ENCODE measurements at places on chromosomes 1 and 21. TPM values are rescaled to one million over a fixed set of nuclear protein-coding genes. Genes with fewer than 3 reads are reported as not detected.

- ATAC-seq: peak; percentile 84
These were observed 52.2 kb downstream of the PUM1 start for GRCh38 chr1:31013187-31013864.

DNA sequence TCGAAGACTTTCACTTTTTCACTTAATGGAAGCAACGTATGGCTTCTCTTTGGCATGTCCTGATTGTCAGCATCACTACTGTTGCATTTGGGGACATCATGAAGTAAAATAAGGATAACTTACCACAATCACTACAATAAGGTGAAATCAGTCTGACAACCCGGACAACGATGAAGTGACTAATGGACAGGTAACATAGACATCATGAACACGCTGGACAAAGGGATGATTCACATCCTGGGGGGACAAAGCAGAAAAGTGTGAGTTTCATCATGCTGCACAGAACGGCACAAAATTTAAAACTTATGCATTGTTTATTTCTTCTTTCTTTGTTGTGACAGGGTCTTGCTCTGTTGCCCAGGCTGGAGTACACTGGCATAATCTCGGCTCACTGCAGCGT lies 53.9 kb downstream of the FH start:
- no peak for ATAC-seq

GRCh38 chr1:1703796-1704195 lies 11.2 kb upstream of the SLC35E2B start:
- ATAC-seq: no peak

ADAMTS1 gene
- 13.5 TPM for total RNA-seq

DNA sequence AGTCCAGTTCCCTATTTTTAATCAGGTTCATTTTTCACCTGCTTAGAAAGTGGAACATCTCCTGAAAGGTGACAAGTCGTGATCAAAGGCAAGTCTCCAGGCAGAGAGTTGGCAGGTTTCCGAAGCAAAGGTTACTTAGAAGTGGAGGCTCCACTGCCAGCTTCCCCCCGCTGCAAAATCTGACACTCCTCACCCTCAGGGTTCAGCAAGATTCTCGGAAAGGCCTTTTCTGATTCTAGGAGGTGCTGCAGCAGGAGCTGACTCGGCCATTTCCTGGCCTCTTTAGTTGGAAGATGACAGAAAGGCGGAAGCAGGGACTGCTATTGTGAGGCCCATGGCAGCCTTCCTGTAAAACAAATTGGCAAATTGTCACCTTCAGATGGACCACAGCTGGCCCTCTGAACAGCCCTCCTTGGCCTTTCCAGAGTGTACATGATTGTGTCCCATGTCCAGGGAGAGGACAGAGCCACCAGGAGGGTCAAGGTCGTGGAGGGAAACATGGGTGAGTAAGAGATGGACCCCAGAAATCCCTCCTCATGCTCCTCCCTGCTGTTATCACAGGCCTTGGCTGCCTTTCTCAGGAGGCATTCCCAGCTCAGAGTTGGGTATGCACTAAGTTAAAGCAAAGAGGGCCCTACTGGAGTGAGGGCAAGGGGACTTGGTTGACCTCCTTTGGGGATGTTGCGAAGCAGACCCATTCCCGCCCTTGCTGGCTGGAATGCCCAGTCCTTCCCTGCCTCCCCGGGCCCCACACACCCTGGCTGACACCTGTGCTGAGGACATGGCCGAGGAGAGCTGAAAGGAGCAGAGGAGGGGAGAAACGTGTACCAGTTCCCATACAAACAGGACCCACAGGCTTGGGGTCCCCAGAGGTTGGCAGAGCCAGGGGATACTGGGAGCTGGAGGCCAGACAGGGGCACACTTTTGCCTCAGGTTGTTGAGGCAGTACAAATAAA lies 115.5 kb upstream of the IRF2BP2 start:
- ATAC-seq: no peak

UTS2 gene
- total RNA-seq: not detected

G0S2 gene
- total RNA-seq: 10.0 TPM

DNA sequence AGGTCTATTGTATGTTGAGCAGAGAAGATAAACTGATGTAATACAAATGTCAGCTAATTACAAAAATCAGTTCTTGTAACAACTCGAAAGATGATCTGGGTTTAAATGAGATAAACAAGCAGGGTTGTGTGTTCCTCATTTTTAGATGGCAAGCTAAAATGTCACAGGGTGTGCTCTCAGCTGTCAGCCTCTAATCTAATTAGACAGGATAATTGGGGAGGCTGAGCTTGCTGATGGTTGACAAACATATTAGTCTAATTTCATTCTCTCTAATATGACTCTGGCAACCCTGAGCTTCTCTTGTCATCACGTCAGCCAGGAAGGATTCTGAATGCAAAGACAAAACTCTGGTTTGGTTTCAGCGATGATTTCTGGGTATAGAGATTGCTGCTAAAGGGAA lies 335.3 kb upstream of the KAZN start:
- ATAC-seq: no peak

DNA sequence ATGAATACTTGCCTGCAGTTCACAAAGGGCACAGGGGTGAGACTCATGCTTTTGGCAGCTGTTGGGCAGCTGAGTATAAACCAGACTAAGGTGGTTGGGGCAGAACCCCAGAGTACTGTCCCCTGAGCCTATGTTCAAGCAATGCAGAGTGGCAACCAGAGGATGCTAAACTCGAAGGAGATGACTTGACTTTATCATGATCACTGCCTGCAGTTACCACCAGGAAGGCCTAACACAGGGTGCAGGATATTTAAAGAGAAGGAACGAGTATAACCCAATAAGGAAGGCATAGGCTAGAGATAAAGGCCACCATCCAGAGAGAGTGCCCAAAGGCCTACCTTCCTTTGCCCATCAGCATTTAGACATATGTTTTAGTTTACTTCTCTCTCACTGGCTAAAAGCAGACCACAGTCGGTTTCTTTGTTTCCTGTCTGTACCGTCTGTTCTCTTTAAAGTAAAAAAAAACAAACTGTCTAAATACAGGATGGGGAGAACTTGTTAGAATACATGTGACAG lies 83.3 kb downstream of the MPZL1 start:
- no peak for ATAC-seq

GRCh38 chr1:25834894-25835293 lies 15.1 kb downstream of the MTFR1L start:
- ATAC-seq: no peak

GRCh38 chr1:161740921-161741320 lies 8.7 kb upstream of the DUSP12 start:
- no peak for ATAC-seq

ALG14 gene
- total RNA-seq: 5.1 TPM

DNA sequence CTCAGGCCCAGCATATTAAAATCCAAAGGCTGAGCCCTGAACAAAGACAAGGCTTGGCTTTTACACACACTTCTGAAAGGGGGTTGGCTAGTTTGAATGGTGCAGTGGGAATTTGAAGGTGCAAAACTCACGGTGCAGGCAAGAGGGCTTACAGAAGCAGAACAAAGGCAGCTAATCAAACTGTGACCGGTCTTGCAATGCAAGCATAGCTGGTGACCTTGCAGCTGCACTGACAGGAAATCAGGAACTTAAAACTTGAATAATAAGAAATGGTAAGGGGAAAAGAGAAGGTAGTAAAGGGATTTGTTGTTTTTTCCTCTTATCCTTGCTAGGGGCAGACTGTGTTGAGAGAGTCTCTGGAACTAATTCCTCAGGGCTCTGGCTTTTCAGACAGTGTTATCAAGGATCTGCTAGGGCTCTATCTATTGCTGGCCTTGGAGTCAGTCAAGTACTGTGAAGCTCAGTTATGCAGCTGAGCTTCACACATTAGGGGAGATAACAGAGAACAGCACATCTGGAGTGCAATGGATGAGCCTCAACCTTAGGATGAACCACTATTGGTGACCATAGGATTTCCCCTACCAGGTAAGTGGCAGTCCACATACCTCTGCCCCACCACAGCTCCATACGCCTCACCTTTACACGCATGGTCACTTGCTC lies 97.6 kb downstream of the PPIAL4G start:
- no peak for ATAC-seq

DNA sequence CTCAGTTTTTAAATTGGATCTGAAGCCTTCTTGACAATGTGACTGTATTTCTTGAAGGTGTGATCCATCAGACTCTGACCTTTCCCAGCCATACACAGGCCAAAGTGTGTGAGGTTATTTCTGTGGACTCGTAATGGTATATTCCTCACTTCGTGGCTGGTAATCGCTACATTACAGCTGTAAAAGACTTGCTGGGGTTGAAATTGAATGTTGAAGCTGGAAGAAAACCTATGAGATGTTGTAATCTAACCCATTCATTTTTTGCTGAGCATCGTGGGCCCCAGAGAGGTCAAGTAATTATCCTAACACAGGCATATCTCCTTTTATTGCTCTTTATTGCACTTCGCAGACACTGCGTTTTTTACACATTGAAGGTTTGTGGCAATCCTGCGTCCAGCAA lies 405.6 kb upstream of the ZP4 start:
- no peak for ATAC-seq

- no peak for ATAC-seq
These were observed 17.4 kb downstream of the AK4 start for GRCh38 chr1:65165269-65165993.

TAL1 gene
- total RNA-seq: 0.15 TPM

DNA sequence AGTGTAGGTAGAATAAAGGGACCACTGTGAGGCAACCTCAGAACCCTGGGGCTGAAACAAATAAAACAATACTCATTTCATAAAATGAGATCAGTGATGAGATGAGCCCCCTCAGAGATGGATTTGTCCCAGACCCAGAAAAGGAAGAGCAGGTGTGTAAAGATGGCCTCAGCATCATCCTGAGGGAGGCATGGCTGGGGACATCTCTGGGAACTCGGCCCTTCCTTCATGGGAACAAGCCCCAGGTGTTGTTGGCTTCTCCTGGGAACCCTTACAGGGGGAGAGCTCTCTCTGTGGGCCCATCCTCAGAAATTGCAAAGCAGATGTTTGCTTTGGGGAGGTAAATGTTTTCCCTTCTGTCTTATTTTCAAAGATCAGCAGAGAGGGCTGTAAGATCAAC lies 133.2 kb upstream of the USP24 start:
- ATAC-seq: no peak

DNA sequence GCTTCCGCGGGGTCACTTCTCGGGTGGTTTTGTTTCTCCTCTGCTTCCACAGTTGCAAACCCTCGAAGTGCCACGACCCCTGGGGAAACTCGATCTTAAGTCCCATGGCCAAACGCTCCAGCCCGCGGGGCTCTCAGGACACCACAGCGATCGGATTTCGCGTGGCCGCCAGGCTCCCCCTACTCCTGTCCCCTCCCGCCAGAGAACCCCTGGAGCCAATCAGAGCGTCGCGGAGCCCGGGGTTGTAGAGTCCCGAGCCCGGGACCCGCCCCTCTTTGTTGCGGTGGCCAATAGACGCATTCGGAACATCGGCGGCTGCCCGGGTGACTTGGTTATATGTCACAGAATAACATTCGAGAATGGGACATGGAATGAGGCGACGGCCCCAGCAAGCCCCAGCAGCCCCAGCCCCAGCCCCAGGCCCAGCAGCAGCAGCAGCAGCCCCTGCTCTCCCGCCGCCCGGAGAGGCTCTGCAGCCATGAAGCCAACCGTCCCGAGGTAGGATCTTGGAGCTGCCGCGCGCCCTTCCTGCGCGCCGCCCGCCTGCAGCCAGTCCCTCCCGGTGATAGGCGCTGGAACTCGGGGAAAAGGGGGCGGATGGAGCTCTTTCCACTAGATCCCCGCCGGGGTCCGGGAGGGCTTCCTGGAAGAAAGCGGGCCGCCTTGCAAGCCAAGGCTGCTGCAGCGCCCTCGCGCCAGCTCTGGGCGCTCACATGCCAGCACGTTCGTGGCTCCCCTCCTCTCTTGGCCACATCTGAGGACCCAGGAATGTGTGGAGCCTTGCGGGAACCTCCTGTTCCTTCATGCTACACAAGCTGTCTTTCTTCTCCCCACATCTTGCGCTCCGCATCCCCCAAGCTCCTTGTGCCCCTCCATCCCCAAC lies at the start of gene VASH2:
TSS of gene VASH2 (plus strand) at position 299 of the 883 bp plus-strand sequence. CDS start 1,002 bp downstream, outside the sequence.
- ATAC-seq: peak; percentile 97

DNA sequence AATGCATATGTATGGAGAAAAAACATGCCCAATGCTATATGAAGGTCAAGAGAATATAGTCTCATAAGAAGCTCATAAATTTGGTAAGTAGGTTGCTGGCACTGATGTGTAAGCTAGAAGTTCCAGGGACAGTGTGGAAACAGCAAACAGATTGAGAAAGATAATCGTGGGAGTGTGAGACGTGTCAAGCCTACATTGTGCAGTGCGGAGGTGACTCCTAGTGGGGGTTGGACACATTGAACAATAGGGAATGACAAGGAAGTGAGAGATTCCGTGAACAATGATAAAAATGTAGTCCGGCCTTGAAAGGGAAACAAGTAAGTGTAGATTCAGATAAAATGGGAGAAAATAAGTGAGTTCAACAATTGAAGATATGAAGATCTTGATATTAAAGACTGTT lies 788.4 kb upstream of the PRMT6 start:
- ATAC-seq: peak; percentile 44

DNA sequence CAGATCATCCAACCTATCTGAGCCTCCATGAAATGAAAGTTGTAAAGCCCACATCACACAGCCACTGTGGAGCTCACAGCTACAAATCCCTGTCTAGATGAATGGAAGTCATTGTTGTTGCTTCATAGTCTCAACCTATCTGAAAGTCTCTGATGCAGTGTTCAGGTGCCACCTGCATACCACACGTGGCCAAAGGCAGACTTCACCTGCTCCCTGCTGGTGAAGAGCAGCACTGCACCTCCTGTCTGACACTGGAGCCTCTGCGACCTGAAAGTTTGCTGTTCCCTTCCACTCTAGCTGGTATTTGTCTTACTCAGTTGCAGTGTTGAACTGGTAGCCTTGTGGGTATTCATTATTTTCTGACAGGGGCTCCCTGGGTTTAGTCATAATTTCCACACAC lies 18.4 kb downstream of the LORICRIN start:
- no peak for ATAC-seq

CHIA gene
- 0.16 TPM for total RNA-seq

GRCh38 chr21:23921670-23922418 lies 1685.4 kb downstream of the MRPL39 start:
- ATAC-seq: no peak

- peak; percentile 79 for ATAC-seq
These were observed 651 bp downstream of the ZBTB8A start for GRCh38 chr1:32539584-32540571.
